Natural killer cell (primary cell): ENCODE measurements at places on chromosomes 4 and X. TPM values are rescaled to one million over a fixed set of nuclear protein-coding genes. Genes with fewer than 3 reads are reported as not detected.
A peak's percentile ranks its signal among the peaks of the same experiment; 100 is the strongest.

Gene SMIM10L2A
- total RNA-seq = 0.14 TPM

- no peak for DNase-seq
These were observed 191.0 kb downstream of the EVC2 start for GRCh38 chr4:5517372-5517771.

DNA sequence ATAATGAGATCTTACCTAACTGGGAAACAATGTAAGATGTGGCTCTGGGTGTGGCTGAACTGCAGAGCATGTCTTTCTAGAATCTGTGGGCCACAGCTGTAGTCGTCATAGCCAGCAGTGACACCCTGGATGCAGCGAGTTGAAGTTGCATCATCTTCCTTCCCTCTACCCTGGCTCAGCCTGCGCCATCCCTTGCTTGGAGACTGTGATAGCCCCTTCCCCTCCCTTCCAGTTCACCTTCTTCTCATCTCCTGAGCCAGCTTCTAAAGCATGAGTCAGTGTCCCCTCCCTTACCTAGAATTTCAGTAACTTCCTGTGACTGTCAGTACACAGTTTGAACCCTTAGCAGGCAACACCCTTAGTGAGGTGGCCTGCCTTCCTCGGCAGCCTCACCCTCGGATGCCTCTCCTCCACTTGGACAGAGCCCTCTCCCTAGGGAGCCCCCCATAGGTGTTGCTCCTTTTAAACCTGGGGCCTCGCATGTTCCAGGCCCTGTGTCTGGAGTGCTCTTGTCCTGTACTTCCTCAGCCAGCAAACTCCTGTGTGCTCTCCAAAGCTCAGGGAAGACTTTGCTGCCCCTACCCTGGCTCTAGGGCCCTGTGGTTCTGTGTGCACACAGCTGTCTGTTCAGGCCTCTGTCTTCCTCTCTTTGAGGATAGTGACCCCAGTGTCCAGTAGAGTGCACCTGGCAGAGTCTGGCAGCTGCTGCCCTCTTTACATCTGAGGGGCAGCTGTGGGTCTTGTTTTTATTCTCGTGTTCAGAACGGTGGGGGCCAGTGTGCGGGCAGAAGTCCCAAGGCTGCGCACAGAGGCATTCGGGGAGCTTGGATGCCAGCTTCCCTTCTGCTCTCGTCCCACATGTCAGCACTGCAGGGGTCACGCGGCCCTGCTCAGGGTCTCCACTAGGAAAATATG is 43.7 kb upstream of the TADA2B start:
- DNase-seq = peak; percentile 16

DNA sequence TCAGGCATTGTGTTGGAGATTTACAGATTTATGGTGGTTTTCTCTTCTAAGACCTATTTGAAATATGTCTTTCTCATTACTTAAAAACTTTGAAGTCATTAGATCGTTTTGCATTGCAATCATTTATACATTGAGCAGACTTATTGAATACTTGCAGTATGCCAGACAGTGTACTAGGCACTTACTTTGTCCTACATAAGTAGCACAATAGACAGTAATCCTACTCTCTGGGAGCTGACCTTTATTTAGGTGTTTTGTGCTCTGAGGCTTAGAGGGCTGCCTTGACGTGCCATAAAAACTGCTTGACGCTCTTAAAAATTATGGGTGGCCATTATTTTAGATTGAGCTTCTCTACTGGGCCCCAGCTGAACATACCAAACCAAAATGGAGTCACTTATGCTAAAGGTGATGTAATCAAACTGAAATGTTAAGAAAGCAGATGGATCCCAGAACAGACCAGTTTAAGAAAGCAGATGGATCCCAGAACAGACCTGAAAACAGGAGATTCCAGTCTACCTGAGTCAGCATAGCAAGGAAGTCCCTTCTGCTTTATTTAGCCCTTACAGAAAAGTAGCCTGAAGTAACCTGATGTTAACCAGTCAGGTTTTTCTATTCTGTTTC is 42.4 kb downstream of the PTTG2 start:
- DNase-seq = no peak

GRCh38 chr4:6033381-6033780 is 15.2 kb upstream of the C4orf50 start:
- DNase-seq = no peak

GRCh38 chrX:44157858-44158257 is 184.7 kb upstream of the NDP start:
- no peak for DNase-seq

Gene FAM241A
- total RNA-seq = 0.40 TPM

Gene FSTL5
- not detected for total RNA-seq

Gene CXXC4
- total RNA-seq = 0.77 TPM

DNA sequence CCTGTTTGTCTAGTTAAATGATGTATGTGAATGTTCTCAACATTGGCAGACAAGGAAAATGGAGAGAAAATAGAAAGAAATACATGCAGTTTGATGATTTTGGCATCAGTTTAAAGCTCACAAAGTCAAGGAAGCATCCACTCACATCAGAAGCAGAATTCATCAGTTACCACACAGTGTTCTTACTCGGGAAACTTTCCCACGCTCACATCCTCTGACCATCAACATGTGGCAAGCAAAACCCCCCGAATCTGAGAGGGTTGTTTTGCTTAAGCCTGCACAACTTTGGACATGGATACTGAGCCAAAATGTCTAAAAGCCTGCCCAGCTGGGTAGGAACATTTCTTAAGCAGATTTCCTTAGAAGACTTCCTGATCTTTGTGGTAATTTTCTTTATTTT is 407.6 kb downstream of the ANKRD50 start:
- no peak for DNase-seq

Gene RAB40A
- not detected for total RNA-seq

Gene NPFFR2
- total RNA-seq = not detected

Gene GAGE12E
- not detected for total RNA-seq

DNA sequence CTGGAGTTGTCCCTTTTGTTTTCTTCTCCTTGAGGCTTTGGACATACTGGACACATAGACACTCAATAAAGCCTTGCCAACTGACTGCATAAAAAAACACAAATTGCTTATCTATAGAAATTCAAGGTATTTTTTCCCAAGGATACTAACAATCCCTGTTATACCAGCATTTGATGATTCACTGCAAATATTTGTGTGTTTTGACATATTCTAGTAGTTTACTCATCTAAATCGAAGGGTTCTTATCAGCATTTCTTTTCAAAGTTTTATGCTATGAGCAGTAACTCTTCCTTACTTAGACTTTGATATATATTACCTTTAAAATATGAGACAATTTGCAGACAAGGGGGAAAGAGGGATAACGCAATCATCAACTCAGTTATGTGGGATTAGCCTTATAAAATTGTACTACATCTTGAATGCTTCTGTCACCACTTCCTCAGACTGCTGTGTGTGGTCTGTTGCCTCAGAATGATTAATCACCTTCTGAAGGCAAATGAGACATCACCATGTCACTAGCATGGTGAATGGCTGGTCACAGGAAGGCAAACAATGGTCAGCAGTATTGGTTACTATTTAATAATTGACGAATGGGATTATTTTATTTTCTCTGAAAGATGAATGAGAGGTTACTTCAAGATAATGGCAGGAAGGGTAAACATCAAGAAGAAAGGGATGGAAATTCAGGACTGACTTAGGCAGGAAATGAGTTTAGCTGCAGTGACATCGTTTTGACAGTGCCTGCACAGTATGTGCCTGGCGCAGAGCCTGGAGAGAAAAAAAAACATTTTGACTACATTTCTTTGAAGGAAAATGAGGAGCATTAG is 544.3 kb upstream of the CNKSR2 start:
- no peak for DNase-seq

DNA sequence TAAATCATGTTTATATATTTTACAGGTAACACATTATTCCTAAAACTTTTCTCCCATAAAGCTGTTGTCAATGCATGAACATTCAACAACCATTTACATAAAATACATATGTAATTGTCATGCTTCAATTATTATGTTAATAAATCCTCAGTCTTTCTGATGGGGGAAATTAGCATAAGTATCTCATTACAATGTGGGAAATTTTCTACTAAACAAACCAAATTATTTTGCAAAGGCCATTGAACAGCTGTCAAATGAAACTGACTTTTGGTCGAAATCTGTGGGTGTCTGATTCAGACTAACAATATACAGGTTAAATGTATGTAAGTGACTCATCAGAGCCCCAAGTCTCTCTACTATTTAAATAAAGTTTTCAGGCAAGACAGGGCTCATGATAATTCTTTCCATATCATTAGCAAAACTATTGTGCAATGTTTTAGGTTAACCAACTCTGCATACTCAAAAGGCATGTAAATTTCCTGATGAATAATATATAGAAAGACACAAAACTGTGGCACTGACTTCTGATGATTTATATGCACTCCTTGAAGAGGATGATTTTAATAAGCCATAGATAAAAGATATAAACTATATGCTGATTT is 795.3 kb upstream of the AADAT start:
- DNase-seq = no peak

DNA sequence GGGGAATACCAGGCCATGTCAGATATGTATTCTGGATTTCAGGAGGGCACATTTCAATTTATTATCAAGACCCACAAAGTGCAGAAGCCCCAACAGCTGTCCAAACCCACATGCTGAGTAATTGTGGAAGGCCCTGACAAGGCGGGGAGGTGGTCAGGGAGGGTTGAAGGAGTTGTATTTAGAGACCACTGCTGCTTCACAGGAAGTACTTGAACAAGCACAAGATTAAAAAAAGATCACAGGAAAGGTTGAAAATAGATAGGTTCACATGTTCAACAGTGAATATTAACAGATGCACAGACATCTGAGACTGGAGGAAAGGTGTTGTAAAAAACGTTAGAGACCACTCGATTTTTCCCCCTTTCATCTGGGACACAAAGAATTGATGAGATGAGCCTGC is 17.9 kb downstream of the ATP8A1 start:
- DNase-seq = no peak

DNA sequence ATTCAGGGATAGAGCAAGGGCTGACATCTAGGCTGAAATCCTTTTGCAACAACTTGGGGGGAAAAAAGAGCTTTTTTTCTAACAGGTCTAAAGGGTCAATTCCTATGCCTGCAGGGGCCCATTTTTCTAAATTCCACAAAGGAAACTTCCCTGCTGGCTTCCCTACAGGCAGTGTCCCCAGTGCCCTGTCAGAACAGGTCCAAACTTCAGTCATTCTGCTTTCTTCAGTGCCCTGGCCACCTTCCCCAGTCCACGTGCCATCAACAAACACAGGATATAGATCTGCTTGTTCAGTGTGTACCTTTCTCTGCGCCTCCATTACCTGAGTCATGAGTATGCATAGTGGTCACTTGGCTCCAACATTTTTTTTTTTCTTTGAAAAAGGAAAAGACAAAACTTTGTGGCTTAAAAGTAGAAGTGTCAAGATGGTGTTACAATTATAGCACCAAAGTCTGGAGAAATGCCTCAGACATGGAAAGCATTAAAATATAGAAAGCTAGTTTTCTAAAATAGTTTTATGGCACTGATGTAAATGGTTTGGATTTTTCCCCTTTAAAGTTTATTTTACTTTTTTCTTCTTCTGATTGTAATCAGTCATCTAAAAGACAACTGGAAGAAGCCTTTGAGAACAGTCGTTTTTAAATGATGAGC is 84.0 kb upstream of the JADE1 start:
- DNase-seq = no peak

- no peak for DNase-seq
These were observed 49.6 kb upstream of the BMP2K start for GRCh38 chr4:78726546-78726945.

DNA sequence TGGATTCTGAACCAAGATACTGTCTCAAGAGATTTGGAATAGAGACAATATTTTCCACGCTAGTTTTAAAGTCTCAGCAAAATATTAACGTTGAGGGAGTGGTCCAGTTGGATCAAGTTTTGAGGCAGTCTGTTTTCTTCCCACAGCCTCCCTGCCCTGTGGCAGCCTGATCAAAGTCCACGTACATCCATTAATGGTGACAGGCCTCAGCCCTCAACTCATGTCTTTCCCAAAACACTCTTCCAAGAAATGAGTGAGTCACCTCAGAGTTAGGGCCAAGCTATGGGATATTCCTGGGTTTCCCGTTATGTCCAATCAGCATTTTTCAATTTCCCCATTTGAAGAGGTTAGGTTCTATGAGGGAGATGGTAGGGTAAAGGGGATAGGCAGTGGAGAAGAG is 28.5 kb downstream of the EGFL6 start:
- DNase-seq = no peak

GRCh38 chrX:123847056-123847455 is 12.8 kb upstream of the XIAP start:
- no peak for DNase-seq

GRCh38 chrX:107766470-107767150 is 9.0 kb downstream of the TSC22D3 start:
- no peak for DNase-seq

Gene ADH1C
- total RNA-seq = not detected

Gene LETM1
- total RNA-seq = 55.7 TPM

DNA sequence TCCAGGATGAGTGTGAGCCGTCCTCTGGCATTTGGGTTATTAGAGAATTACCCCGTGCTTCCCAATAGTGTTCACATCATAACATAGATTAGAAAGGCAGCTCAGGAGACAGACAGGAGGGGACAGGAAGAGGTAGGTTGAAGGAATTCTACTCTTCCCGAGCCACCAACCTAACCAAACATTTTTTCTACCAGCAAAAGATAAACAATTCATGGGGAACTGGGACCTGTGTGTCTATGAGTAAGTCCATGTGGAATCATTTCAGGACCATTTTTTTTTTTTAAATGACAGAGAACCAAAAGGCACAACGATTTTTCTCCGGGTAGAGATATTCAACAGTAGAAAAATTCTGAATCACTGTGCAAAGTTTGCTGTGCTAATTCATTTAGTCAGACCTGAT is 174.2 kb upstream of the ETNPPL start:
- DNase-seq = no peak

Gene GC
- not detected for total RNA-seq
